ENCODE measurements at places on chromosomes 5 and 9. TPM values are rescaled to one million over a fixed set of nuclear protein-coding genes. Genes with fewer than 3 reads are reported as not detected.

DNA sequence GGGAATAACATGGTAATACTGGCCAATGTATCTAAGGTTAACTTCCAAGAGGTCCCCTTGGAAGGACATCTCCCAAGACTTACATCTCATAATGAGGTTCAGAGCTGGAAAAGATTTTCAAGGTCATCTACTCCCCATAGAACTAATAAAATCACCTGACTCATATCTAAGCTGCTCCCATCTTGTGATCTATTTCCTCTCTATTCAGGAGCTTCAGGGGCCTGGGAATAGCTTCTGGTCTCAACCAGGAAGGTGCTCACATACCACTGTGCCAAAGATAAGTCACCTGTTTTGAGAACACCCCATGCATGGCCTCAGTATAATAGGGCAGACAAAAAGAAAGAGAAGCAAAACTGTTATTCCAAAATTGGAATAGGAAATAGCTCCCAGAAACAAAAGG, 74.2 kb downstream of the OXCT1 start:
- no peak for DNase-seq

- DNase-seq: no peak
Measured at GRCh38 chr5:82314964-82315758, 37.0 kb upstream of the RPS23 start.

DNA sequence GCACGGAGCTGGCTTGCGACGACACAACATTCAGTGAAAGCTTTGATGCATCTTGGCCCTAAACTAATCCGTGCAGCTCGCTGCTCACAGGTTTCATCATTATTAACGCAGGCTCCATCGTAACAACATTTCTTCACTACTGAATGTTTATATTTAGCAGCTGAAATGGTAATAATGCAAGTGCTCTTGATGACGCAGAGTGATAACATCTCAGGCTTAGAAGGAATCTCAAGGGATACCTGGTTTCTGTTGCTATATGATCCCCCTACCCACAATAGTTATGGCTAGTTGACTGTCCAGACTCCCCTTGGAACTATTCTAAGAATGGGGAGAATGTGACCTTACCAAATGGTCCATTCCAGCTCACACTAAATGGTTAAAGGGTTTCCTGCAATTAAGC, 36.2 kb downstream of the C5 start:
- no peak for DNase-seq

- DNase-seq: no peak
Measured at GRCh38 chr5:33146881-33147280, 293.9 kb upstream of the TARS1 start.

- DNase-seq: no peak
Measured at GRCh38 chr5:67731886-67732285, 483.7 kb upstream of the PIK3R1 start.

- DNase-seq: no peak
Measured at GRCh38 chr5:85225388-85225787, 840.7 kb upstream of the EDIL3 start.

Gene RNF208
- 15.3 TPM for polyA plus RNA-seq

DNA sequence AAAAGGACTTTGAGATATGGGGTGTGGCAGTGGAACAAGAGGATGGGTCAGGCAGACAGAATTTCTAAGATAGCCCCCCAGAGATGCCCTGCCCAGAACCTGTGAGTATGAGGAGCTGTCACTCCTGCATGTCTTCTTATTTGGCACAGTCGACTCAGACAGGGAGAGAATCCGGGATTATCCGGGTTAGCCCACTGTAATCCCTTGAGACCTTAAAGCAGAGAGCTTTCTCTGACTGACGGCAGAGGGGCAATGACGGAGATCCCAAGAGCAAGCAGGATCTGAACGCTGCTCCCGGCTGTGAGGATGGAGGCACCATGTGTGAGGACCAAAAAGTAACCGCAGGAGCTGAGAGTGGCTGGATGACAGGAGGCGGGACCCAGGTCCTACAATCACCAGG, 8.8 kb upstream of the NHP2 start:
- no peak for DNase-seq

DNA sequence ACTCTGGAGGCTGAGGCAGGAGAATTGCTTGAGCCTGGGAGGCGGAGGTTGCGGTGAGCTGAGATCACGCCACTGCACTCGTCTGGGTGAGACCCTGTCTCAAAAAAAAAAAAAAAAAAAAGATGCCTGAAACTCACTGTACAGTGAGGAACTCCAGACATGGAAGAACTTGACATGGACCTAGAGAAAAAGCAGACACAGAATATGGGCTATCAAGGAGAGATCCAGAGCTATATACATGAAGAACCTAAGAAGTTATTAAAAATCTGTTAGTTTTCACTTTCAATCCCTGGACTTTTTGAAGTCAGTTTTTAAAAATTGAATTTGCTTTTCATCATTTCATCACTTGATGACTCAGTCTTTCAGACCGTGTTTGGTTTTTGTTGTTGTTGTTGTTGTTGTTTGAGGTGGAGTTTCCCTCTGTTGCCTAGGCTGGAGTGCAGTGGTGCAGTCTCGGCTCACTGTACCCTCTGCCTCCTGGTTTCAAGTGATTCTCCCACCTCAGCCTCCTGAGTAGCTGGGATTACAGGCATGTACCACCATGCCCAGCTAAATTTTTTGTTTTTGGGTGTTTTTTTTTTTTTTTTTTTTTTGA, 20.3 kb downstream of the PAIP2 start:
- no peak for DNase-seq

DNA sequence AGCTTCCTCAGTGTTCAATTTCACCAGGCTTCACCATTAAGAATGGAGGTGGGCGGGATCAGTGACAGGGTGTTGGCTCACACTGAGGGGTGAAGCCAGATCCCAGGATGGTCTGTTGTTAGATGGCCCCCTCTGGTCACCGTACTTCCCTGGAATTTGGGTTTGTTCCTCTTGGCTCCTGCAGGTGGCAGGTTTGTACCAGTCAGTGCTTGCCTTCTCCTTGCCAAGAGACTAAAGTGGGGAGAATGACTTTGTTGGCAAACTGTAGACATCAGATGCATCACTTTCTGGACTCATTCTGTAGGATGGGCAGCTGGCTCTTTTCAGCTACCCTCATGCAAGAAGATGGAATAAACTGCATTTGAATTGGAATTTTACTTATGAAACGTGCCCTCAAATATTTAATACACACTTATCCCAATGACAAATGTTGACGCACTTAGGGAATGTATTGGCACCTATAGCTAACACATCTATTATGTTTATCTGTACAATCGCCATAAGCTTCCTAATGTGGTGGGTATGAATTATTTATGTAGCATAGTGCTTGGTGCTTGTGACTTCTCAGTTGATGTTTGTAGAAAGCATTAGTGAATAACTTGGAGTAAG, 31.4 kb upstream of the ANKRD55 start:
- no peak for DNase-seq

GRCh38 chr9:132163457-132163875, 1.6 kb downstream of the NTNG2 start:
- no peak for DNase-seq

- DNase-seq: no peak
Measured at GRCh38 chr9:76255781-76256455, 138.3 kb downstream of the RFK start.

DNA sequence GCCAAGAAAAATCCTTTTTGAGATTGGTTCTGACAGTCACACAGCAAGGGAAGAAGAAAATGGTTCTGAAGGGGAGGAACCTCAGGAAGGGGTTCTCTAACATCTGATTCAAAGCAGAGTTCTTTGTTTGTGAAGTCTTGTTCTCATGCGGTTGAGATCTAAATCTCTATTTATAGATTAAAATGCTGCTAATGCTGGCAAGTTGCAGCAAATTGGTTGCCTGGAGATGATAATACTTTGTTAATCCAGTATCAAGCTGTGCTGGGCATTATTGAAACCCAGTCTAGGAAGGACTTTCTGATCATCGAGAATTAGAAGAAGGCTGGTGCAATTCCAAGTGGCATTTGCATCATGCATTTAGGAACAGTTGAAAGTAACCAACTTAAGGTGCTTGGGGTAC, 34.0 kb upstream of the SLC28A3 start:
- DNase-seq: no peak

DNA sequence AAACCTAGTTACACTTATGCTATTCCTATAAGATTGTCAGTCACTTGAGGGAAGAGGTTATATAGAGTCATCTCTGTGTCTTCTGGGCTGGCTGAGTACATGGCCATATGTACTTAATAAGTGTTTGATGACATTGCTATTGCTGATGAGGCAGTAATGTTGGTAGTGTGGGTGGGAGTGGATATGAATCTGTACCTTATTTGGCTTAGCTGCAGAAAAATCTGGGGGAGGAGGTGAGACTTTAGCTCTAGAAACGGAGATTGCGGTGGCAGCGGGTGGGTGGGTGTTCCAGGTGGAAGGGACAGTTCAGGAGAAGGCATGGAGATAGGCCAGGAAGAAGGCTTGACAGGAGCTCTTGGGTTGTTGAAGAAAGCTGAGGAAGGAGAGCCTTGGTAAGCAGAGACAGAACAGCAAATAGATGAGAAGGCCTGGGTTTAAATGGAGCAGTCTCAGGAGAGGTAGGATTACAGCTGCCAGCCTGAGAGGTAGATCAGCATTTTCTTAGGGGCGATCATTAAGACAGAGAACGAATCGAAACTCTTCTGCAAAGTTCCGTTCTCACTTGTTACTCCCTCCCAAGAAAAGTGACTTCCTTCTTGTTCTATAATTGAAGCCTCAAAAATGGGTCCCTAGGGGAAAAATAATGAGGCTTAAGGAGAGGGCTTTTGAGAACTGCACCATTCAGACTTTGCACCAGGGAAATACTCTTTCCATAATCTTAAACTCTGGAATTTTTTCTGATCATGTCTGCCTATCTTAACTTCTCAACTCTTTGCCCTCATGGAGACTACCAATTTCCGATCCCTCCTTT, 160.5 kb downstream of the UNC13B start:
- DNase-seq: no peak

GRCh38 chr5:64923151-64923685, 154.5 kb downstream of the CWC27 start:
- no peak for DNase-seq

- DNase-seq: no peak
Measured at GRCh38 chr9:129962451-129962864, 80.5 kb downstream of the FNBP1 start.

Gene PCDHGB3
- 2.8 TPM for polyA plus RNA-seq

GRCh38 chr5:62289813-62290212, 16.2 kb upstream of the KIF2A start:
- DNase-seq: no peak

Gene HSPA9
- 288 TPM for polyA plus RNA-seq

Gene ACTL7B
- polyA plus RNA-seq: not detected

- DNase-seq: no peak
Measured at GRCh38 chr9:104604801-104605200, 626 bp downstream of the OR13C2 start.

- DNase-seq: no peak
Measured at GRCh38 chr9:136978073-136978864, 965 bp downstream of the PTGDS start.

Gene PCAT7
- polyA plus RNA-seq: 0.37 TPM

Gene FBP2
- not detected for polyA plus RNA-seq

DNA sequence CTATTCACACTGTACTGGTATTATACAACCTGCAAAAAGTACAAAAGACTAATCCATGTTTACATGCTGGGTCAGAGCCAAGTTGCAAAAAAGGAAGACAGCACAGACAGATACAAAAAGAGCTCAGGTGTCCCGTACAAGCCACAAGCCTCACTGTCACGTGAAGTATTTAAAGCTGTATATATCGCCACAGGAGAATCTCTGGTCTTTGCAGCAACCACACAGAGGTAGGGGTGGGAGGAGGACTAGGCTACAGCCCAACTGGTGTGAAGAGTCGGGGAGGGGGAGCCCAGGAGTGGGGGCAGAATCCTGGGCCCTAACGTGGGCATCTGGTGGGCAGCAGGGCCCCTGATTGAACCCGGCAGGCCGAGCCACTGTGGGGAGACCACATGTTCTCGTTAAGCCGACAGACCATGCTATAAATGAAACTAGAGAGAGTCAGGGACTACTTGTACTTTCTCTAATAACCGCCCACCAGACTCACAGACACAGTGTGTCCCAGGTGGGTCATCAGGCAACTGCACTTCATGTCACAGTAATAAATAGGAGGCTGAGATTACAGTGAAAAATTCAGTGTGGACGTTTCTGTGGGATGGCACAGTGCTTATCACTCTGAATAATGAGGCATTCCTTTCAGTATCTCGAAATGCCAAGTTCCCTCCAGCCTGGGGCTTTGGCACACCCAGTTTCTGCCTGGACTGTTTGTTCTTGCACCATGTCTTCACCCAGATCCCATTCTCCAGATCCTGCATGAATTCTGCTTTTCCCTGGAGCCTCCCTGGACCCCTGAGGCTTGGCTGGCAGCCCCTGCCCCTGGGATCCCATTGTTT, 79.3 kb upstream of the SH3PXD2B start:
- DNase-seq: no peak

DNA sequence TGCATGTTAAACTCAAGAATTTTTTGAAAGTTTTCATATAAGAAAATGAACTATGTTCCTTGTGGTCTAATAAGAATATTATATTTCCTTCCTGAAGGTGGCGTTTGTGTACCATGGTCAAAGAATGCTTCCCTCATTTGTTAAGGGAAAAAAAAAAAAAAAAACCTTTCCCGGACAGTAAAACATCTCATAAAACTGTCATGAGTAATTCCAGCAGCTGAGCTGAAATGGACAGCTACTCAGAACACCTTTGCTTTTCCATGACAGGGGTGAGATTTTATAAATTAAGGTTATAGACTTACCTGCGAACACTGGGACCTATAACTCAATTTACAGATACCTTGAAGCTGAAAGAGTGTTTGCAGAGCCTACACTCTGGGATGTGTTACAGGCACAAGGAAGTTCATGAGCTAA, 113.2 kb upstream of the RANBP3L start:
- no peak for DNase-seq

DNA sequence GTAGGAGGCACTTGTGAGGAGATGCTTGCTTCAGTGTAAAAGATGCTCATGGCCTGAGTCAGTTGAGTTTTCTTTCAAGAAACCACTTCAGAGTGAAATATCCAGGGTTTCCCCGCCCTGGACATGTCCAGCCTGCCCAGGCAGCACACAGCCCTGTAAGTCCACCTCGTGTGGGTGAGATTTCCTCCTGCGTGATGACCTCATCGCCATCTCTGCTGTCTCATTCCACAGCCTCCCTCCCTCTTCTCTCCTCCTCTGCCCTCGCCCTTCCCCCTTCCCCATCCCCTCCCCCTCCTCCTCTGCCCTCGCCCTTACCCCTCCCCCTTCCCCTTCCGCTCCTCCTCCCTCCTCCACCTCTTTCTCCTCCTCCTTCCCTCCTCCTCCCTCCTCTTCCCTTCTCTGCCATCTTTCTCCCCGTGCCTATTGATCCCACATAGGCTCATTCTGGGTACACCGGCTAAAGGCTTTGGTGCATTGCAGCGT, 34.0 kb upstream of the NCS1 start:
- DNase-seq: no peak

DNA sequence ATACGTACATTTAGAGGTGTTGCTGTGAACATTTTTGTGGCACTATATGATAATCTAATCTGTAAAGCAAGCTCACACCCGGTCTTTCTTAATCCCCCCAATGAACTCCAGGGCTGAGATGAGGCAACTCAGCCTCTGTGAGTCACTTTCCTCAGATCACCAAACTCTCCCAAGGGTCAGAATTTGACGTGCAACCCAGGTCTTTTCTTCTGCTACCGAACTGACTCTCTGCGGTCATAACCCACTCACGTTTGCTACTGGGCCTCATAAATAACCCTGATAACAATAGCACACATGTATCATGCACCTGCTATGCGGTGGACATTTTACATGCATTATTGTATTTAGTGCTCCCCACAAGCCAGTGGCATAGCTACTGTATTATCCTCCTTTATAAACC, 153.1 kb downstream of the DROSHA start:
- DNase-seq: no peak

GRCh38 chr5:107325866-107326265, 344.9 kb downstream of the EFNA5 start:
- no peak for DNase-seq
